ENCODE measurements at places on chromosomes 12 and 14. TPM values are rescaled to one million over a fixed set of nuclear protein-coding genes. Genes with fewer than 3 reads are reported as not detected.
A peak's percentile ranks its signal among the peaks of the same experiment; 100 is the strongest.

DNA sequence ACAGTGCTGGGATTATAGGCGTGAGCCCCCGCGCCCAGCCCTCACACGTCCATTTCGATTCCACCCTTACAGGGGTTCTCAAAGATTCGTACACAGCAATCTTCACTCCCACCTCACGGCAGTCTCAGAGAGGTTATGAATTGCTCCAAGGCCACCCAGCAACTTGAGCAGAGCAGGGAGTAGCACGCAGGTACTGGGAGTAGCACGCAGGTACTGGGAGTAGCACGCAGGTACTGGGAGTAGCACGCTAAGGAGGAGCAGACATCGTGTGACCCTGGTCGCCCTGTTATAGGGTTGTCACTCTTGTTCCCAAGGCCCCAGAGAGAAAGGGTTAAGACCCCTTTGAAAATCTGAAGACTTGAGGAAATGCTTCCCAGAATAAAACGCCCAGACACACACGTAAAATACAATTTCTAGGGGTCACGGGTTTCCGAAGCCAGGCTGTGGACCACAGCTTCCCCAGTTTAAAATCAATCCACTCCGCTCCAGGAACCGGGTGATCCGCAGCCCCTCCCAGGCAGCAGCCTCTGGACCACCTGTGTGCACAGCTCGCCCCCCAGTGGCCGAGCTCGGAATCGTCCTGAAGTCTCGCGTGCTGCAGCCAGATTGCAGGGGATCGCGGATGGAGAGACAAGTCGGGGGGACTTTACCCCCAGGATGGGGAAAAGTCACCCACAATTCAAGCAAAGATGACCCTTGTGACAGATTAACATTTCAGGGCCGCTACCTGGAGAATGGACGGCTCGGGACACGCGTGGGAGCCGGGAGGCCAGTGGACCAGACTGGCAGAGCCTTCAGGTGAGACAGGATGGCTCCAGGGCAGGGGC, 92.0 kb downstream of the SCARB1 start:
- no peaks in the 10 kb centered on the region for H3K36me3 ChIP-seq
- no peaks in the 10 kb centered on the region for H3K27me3 ChIP-seq
- H3K4me1 ChIP-seq: peaks cover 30% of the 10 kb centered on the region
- peak; percentile 88 for DNase-seq
- H3K4me3 ChIP-seq: no peak overlapping the region

Gene SOAT2
- total RNA-seq: not detected

DNA sequence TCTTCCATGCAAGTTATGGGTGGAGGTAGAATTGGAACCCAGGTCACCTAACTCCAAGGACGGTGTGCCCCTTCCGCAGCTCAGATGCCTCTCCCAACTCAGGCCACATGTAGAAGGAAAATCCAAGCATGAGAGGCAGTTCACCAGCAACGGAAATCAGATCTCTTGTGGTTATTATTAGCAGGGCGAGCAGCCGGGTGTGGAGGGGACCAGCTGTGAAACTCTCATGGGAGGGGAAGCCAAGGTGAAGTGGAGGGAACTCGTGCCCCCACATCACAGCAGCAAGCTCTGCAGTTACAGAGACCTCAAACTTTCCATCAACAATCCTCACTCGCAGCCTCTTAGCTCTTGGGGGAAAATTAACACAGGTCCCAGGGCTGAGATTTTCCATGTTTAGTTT, 79.7 kb downstream of the KSR2 start:
- no peaks in the 10 kb centered on the region for H3K27me3 ChIP-seq
- no peak overlapping the region for H3K4me3 ChIP-seq
- no peaks in the 10 kb centered on the region for H3K36me3 ChIP-seq
- no peak overlapping the region for H3K27ac ChIP-seq

DNA sequence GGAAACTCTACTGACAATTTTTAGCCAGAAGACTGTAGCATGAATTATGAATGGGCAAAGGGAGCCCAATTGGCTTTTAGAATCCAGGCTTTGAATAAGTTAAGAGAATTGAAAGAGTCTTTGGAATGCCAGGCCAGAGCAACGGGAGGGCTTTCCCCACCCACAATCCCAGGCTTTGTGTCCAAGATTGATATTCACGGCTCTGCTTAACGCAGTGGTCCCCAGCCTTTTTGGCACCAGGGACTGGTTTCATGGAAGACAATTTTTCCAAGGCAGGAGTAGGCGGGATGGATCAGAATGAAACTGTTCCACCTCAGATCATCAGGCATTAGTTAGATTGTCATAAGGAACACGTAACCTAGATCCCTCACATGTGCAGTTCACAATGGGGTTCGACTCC, 79.6 kb downstream of the EPS8 start:
- H3K4me1 ChIP-seq: peaks cover 13% of the 10 kb centered on the region
- no peak for DNase-seq
- no peaks in the 10 kb centered on the region for H3K27me3 ChIP-seq

- H3K27me3 ChIP-seq: no peaks in the 10 kb centered on the region
- H3K4me1 ChIP-seq: no peaks in the 10 kb centered on the region
- H3K4me3 ChIP-seq: no peak overlapping the region
- DNase-seq: peak; percentile 40
Observed at GRCh38 chr12:115926037-115926670, 351.3 kb downstream of the MED13L start.

DNA sequence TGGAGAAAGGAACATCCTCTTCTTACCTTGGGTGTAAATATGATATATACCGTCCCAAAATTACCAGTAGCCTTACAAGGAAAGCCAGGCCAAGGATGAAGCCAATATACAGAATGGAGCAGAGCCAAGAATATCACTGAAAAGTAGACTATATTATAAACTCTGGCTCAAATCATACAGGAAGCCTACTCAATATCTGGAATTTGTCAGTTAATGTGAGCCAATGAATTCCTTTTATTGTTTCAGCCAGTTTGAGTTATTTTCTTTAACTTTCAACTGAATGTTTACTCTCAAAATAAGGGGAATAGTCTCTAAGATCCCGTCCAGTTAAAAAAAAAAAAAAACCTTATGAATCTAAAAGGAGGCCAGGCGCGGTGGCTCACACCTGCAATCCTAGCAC, 9.8 kb upstream of the DENND5B start:
- no peak for DNase-seq
- no peaks in the 10 kb centered on the region for H3K27me3 ChIP-seq
- no peaks in the 10 kb centered on the region for H3K36me3 ChIP-seq

DNA sequence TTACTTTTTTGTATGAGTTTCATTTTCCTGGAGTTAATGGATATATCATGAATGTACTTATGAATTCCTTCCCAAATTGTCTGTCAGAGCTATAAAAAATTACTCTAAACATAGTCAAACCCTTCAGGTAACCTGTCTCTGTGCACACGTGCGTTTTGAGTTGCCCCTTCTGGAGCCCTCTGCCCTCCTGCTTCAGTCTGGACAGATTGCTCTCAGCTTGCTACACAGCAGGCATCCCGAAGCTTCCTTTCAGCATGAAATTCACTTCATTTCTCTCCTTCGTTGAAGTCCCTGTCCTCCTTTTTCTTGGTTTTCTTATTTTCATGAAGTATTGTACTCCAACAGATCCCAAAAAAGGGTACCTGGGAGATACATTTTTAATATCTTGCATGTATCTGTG, 47.3 kb downstream of the FNTB start:
- no peaks in the 10 kb centered on the region for H3K4me1 ChIP-seq
- peaks cover 20% of the 10 kb centered on the region for H3K36me3 ChIP-seq
- H3K27ac ChIP-seq: no peak overlapping the region
- H3K27me3 ChIP-seq: no peaks in the 10 kb centered on the region
- no peak for DNase-seq
- H3K4me3 ChIP-seq: no peak overlapping the region

Gene PLCZ1
- not detected for total RNA-seq

GRCh38 chr12:54379398-54380201, 4.9 kb downstream of the ZNF385A start:
- DNase-seq: peak; percentile 94
- H3K4me1 ChIP-seq: peaks cover 8% of the 10 kb centered on the region
- H3K27ac ChIP-seq: peak overlapping the region; percentile 69

Gene CMA1
- not detected for total RNA-seq

Gene DLK1
- 1.7 TPM for total RNA-seq

DNA sequence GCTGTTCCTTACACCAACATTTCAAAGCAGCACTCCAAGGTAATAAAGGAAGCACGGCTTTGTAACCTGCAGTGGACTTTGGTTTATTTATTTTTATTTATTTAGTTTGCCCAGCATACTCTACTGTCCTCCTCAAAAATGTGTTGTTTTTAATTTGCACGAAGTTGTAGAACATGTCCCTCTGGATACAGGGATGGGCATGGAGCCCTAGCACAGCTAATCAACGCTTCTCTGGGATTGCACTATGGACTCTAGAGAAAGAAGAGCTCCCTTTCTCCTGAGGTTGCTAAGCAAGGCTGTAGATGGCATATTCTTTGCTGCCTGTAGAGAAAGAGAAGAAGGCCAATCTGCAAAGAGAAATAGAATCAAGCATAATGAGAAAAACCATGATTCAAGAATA, 5.9 kb upstream of the ANAPC5 start:
- no peaks in the 10 kb centered on the region for H3K27me3 ChIP-seq
- no peak overlapping the region for H3K4me3 ChIP-seq
- H3K36me3 ChIP-seq: no peaks in the 10 kb centered on the region
- H3K27ac ChIP-seq: no peak overlapping the region
- H3K4me1 ChIP-seq: peaks cover 1% of the 10 kb centered on the region
- DNase-seq: no peak

GRCh38 chr14:64410084-64410774, 22.1 kb downstream of the MTHFD1 start:
- H3K4me1 ChIP-seq: no peaks in the 10 kb centered on the region
- H3K27ac ChIP-seq: no peak overlapping the region
- H3K4me3 ChIP-seq: no peak overlapping the region
- H3K27me3 ChIP-seq: no peaks in the 10 kb centered on the region
- DNase-seq: no peak
- peaks cover 3% of the 10 kb centered on the region for H3K36me3 ChIP-seq

Gene CLEC4D
- total RNA-seq: 3.2 TPM

GRCh38 chr12:6478416-6478815, 7.9 kb upstream of the VAMP1 start:
- H3K27me3 ChIP-seq: no peaks in the 10 kb centered on the region
- no peaks in the 10 kb centered on the region for H3K36me3 ChIP-seq

DNA sequence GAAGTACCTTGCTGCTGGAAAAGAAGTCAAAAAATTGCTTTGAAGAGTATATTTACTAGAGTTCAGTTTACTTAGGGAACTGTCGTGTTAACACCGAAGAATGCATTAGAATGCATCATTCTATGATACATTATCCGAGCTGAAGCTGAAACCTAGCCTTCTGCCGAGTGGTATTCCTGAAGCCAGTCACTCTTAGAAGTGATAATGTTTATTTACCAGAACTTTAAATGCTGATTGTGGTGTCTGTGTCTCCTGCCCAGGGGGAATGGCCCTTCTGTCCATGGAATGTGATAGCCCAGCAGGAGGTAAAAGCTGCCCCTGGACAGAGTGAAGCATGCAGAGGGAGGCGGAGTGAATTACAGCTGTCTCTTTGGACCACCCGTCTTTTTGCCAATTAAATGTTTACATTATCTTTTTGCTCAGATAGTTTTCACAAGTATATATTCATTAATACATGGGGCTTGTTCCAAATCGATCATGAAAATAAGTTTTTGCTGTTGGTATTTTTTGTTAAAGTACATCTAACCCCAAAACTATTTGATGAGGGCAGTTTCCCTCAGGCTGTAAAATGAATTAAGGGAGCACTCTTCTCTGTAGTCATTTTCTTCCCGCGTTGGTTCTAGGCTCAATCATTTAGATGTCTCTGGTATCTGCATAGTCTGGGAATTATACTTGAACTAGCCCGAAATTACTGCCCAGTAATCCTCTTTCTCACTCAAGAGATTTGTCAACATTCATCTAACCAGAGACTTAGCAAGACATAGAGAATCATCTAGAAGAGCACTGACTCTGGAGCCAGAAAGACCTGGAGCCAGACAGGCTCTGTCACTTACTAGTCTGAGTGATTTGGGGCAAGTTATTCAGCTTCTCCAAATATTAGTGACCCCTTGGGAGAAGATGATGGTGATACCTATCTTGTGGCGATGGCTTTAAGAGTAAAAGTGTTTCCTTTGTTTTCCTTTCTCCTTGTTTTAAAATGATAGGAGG, 147.6 kb downstream of the CRADD start:
- no peak for DNase-seq
- no peak overlapping the region for H3K27ac ChIP-seq
- no peaks in the 10 kb centered on the region for H3K36me3 ChIP-seq
- peaks cover 18% of the 10 kb centered on the region for H3K4me1 ChIP-seq
- no peak overlapping the region for H3K4me3 ChIP-seq

GRCh38 chr12:128649902-128650301, 173.9 kb downstream of the SLC15A4 start:
- no peaks in the 10 kb centered on the region for H3K4me1 ChIP-seq
- no peak overlapping the region for H3K27ac ChIP-seq
- H3K36me3 ChIP-seq: no peaks in the 10 kb centered on the region
- no peaks in the 10 kb centered on the region for H3K27me3 ChIP-seq
- no peak for DNase-seq
- no peak overlapping the region for H3K4me3 ChIP-seq

GRCh38 chr12:64332938-64333337, 57.6 kb downstream of the C12orf56 start:
- no peak for DNase-seq
- H3K27ac ChIP-seq: no peak overlapping the region
- no peaks in the 10 kb centered on the region for H3K4me1 ChIP-seq

GRCh38 chr12:62957233-62957953, 22.4 kb upstream of the PPM1H start:
- H3K4me1 ChIP-seq: no peaks in the 10 kb centered on the region
- no peaks in the 10 kb centered on the region for H3K36me3 ChIP-seq
- H3K27ac ChIP-seq: no peak overlapping the region
- no peak for DNase-seq

GRCh38 chr14:83559721-83560120, 1970.2 kb upstream of the FLRT2 start:
- no peaks in the 10 kb centered on the region for H3K27me3 ChIP-seq

DNA sequence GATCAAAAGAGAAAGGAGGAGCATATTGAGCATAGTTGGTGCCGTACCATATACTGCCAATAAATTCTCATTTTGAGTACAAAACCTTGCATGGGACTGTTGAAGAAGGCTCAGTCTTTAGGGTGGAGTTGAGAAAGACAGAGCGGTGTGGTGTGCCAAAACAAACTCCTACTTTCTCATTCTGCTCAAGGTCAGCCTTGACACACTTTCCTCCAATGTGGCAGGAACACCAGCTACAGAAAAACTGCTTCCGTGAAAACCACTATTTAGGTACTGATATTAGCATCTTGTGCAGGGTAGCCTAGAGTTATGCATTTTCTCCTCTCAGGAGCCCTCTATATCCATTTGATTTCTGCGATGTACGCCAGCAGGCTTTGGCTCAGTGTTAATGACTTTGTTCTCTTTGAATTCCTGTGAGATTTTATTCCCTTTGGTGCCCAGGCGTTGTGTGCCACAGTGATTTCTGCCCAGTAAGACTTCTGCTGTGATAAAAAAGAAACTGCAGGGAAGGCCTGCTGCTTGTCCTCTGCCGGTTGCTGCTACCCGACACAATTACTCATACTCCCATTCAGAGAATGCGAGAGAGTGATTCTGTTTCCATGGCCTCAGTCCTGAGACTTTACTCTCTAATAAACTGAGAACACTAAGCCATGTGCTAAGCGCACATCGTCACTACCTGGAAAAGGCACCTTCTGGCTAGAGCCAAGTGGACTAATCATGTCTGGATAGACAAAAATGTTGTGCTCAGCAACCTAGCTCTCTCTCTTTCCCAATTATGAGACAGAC, 88.3 kb upstream of the MDM1 start:
- DNase-seq: no peak
- no peaks in the 10 kb centered on the region for H3K27me3 ChIP-seq
- H3K4me3 ChIP-seq: no peak overlapping the region
- H3K36me3 ChIP-seq: no peaks in the 10 kb centered on the region

GRCh38 chr12:130186651-130187268, 24.5 kb downstream of the FZD10 start:
- H3K36me3 ChIP-seq: no peaks in the 10 kb centered on the region
- no peak for DNase-seq
- H3K27ac ChIP-seq: no peak overlapping the region
- no peaks in the 10 kb centered on the region for H3K27me3 ChIP-seq
- no peak overlapping the region for H3K4me3 ChIP-seq

Measured in upper lobe of left lung (tissue), 6 donors.